ENCODE measurements at places on chromosomes 7 and 10.

DNA sequence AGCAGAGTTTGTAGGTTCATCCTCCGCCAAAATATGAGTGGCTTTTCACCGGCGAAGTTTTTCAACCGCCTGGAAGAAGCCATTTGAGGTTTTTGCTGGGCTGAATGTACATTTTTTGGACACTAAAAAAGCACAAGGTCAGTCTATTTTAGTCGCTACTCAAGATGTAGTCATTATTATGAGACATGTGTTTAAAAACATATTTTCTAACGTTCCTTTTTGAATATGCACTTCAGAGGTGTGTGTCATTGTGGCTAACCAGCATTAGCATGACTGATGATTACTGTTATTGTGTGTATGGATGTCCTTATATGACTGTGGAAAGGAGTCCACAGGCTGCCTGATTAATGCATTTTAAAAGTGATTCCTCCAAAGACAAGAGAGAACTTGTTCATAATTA lies 605.4 kb downstream of the INHBA start:
- DNase-seq = no peak

DNA sequence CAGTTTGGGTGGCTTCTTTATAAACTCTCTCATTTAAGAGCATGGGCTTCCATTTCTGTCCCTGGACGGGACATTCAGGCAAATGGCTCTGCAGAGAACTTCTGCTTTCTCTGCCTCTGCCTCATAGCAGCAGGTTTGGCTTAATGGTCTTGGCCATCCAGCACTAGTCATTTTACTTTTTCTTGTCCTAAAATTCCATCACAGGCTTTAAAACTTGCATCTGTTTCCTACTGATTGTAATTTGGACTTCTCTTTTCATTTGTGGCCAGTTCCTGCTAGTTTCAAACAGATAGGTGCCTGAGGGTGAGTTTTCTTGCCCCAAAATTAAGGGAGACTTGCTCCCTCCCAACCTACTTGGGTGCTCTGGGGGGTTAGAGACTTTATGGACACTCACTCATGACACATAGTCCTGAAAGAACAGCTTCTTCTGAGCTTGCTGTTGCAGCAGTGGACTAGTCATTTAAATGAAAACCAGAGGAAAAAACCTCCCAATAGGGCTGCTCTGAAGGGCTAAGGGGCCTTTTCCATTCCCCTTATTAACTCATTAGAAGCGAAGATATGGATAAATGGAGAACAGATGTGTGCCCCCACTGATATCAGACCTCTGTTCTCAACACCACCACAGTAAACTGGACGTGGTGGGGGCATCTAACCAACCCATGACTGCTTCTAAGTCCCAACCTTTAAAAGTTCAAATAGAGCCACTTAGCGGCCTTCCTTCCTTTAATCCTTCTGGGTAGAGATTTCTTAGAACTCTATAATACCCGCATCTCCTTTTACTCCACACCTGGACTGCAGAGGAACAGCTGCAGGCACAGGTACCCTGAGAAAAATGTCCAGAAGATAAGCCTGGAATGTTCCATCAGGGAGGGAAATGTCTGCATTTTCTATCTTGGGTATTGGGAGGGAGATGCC lies 38.8 kb downstream of the SVOPL start:
- no peak for DNase-seq

GRCh38 chr7:45660201-45660900 lies 86.2 kb downstream of the ADCY1 start:
- no peak for DNase-seq

DNA sequence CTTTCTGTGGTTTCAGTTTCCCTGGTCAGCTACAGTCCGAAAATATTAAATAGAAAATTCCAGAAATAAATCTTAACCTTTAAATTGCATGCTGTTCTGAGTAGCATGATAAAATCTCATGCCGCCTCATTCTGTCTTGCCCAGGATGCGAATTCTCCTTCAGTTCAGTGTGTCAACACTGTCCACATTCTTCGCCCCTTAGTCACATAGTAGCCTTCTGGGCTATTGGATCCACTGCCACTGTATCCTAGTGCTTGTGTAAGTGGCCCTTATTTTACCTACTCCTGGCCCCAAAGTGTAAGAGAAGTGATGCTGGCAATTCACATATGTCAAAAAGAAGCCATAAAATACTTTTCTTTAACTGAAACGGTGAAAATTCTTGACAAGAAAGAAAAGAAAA lies 129.6 kb downstream of the ZWINT start:
- no peak for DNase-seq

- no peak for DNase-seq
These were observed 6.7 kb upstream of the KLRG2 start for GRCh38 chr7:139490130-139490529.

DNA sequence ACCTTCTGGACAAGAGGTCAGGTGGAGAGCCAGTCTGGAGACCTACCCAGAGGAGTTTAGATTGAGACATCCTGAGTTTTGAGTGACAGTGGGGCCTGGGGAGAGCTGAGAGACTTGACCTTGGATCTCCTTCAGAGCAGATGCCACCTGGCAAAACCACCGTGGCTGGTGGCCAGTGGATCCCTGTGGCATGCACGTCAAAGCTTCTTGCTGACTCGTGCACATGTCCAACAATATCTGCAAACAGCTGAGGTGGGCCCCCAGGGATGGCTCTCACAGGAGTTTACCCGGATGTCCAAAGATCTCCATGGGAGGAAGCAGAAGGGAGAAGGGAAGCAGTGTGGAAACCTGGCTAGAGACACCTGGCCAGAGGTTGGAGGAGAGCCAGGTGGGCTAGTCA lies 230.5 kb downstream of the FANK1 start:
- DNase-seq = no peak

GRCh38 chr10:69451209-69451783 lies at the start of gene TSPAN15:
Gene TSPAN15, plus strand, starts transcription at chr10:69451465. Its CDS starts 130 bp downstream, at chr10:69451595.
- DNase-seq = peak; percentile 87

- no peak for DNase-seq
These were observed 117.9 kb downstream of the MTPAP start for GRCh38 chr10:30231071-30231652.

DNA sequence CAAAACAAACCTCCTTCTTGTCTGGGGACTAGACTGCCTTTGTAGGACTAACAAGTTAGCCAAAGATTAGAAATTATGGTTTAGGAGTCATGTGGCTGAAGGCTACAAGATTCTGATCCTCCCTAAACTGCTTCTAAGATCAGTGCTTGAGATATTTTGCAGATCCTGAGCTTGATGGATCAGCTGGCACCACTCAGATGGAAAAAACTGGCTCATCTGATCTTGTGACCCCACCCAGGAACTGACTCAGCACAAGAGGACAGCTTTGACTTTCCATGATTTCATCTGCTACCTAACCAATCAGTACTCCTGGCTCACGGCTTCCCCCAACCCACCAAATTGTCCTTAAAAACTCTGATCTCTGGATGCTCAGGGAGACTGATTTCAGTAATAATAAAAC lies 271.5 kb upstream of the TAC1 start:
- no peak for DNase-seq

DNA sequence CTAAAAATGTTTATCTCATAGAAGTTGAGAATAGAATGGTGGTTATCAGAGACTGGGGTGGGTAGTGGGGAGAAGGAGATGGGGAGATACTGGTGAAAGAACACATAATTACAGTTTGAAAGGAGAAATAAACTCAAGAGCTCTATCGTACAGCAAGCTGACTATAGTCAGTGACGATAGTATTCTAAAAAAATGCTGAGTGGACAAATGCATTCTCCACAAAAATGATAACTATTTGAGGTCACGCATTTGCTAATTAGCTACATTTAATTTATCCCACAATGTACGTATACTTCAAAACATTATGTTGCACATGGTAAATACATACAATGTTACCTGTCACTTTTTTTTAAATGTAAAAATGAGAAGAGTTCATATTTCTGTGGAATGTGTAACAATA lies 507.7 kb downstream of the CALN1 start:
- no peak for DNase-seq

- DNase-seq = no peak
These were observed 229.5 kb downstream of the ARHGAP21 start for GRCh38 chr10:24494236-24494635.

DNA sequence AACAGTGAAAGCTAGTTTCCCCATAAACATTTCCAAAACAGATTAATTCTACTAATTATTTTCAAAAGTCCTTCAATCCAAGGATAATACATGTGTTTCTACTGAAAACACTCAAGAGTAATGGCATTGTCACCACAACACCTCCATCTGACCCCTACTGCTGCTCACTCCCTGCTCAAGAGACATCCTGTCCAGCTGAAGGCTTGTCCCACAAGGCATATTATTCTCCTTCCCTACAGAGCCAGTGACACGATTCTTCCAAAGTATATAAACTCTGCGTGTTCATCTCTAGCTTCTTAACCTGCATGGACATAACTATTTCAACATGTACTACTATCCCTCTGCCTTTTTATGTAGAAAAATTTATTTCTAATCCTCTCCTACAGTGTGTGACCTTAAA lies 182.1 kb downstream of the CPEB3 start:
- no peak for DNase-seq

- peak; percentile 76 for DNase-seq
These were observed 246.1 kb downstream of the REEP3 start for GRCh38 chr10:63767138-63767801.

- DNase-seq = no peak
These were observed 5.5 kb upstream of the GNAT3 start for GRCh38 chr7:80517282-80517747.

- no peak for DNase-seq
These were observed 116.0 kb upstream of the IMMP2L start for GRCh38 chr7:111678281-111678680.

- no peak for DNase-seq
These were observed 14.4 kb downstream of the TAS2R41 start for GRCh38 chr7:143492043-143492471.

DNA sequence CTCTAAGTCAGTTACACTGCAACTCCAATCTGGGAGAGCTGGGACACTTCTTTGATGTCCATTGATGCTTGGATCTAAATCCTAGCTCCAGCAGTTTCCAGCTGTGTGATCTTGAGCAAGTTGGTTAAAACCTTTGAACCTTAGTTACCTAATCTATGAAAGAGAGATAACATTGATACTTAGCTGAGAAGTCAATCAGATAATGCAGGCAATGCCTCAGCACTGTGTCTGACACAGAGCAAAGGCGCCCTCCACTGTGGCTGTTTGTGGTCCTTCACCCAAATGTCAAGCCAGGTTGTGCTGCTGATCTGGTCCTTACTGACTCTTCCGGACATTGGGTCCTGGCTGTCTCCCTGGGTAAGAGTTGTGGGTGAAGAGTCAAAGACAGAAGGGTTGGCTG lies 20.2 kb downstream of the DNTT start:
- no peak for DNase-seq

GRCh38 chr10:3996697-3997096 lies 211.7 kb upstream of the KLF6 start:
- DNase-seq = no peak

- no peak for DNase-seq
These were observed 24.8 kb upstream of the UNC5B start for GRCh38 chr10:71187600-71187999.

- DNase-seq = no peak
These were observed 23.5 kb upstream of the CARD11 start for GRCh38 chr7:3067193-3067592.

GRCh38 chr10:35466170-35466569 lies 129.9 kb downstream of the CCNY start:
- no peak for DNase-seq
